ENCODE measurements at places on chromosomes 7 and 10. TPM values are rescaled to one million over a fixed set of nuclear protein-coding genes. Genes with fewer than 3 reads are reported as not detected.

The TMEM176A gene
- total RNA-seq = 10.2 TPM

The PALS2 gene
- total RNA-seq = 8.4 TPM

The PLXDC2 gene
- 75.3 TPM for total RNA-seq

The PIP gene
- 1,497 TPM for total RNA-seq

The HTR7 gene
- 0.37 TPM for total RNA-seq

The POT1 gene
- 14.6 TPM for total RNA-seq

The C10orf53 gene
- not detected for total RNA-seq

The ZNF511 gene
- 15.8 TPM for total RNA-seq

The ERVW-1 gene
- not detected for total RNA-seq

The RAMP3 gene
- total RNA-seq = 43.5 TPM

The C10orf62 gene
- total RNA-seq = not detected

The HOXA5 gene
- 15.1 TPM for total RNA-seq

The CPVL gene
- total RNA-seq = 17.5 TPM

The LOXL4 gene
- total RNA-seq = 4.0 TPM

The STEAP1B gene
- 0.29 TPM for total RNA-seq

The GNAT3 gene
- total RNA-seq = not detected

The HOXA13 gene
- 0.54 TPM for total RNA-seq

The OR2F1 gene
- total RNA-seq = not detected

The ARHGEF35 gene
- 23.4 TPM for total RNA-seq

The TET1 gene
- 1.1 TPM for total RNA-seq

The SPAG6 gene
- 0.75 TPM for total RNA-seq

The SLC16A9 gene
- total RNA-seq = 0.25 TPM

The CYP3A5 gene
- 36.9 TPM for total RNA-seq

The LHFPL3 gene
- 2.4 TPM for total RNA-seq

The COX15 gene
- 25.5 TPM for total RNA-seq

The NANOS1 gene
- total RNA-seq = 1.1 TPM

The AKR1C2 gene
- 27.5 TPM for total RNA-seq

The UNC5B gene
- 6.4 TPM for total RNA-seq
